Cardiac septum (tissue), 1 donor: ENCODE measurements at places on chromosomes 11 and 22.

DNA sequence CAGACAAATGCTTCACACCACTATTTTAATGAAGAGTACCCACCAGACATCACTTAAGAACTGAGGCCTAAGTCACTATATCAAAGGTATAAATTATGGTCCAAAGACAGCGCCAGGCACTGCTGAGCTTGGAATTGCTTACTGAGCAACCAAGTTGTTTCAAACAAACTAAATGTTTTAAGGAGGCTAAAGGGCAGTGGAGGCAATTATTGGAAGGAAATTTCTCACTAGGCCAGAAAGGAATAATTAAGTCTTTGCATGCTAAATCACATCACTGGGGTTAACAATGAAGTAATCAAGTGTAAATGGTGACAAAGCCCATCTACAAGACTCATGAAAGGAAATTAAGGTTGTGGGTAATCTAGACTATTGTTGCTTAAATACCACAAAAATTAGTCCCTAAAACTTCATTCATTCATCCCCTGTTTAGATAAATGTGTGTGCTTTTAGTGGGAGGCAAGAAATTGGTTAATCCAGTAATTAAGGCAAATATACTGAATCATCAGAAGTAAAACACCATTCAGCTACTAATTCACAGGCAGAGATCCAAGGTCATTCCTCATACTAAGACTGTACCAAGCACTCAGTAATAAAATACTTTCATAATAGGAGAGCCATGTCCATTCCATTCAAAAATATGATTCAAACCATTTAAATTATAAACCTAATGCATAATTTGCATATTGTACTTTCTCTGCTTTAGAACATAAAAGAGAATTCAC, 21.2 kb downstream of the LGR4 start:
- no peak for DNase-seq

GRCh38 chr11:35011389-35011788, 95.0 kb downstream of the PDHX start:
- no peak for DNase-seq

GRCh38 chr11:70472240-70472639, 73.9 kb downstream of the CTTN start:
- peak; percentile 58 for DNase-seq

GRCh38 chr11:110314366-110315095, 18.1 kb upstream of the RDX start:
- DNase-seq = no peak

- no peak for DNase-seq
These were observed 546.8 kb downstream of the ETS1 start for GRCh38 chr11:128040603-128041002.

DNA sequence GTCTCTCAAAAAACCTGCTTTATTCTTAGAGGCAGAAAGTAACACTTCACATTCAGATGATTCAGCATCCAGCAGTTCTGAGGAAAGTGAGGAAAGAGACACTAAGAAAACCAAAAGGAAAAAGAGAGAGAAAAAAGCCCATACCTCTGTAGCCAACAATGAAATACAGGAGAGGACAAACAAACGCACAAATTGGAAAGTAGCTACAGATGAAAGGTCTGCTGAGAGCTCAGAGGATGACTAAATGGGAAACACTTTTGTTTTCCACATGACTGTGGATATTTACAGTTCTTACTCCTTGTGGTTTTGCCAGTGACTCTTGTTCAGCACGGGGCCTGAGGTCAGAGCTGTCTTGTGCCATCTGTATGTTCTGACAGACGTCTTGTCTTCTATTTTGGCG, 3.8 kb downstream of the TIMM8B start:
- DNase-seq = no peak

GRCh38 chr11:34284811-34285481, 72.9 kb downstream of the ABTB2 start:
- no peak for DNase-seq

- DNase-seq = no peak
These were observed 79.8 kb upstream of the BLID start for GRCh38 chr11:122195790-122196189.

GRCh38 chr11:29019960-29020683, 911.9 kb downstream of the METTL15 start:
- no peak for DNase-seq

DNA sequence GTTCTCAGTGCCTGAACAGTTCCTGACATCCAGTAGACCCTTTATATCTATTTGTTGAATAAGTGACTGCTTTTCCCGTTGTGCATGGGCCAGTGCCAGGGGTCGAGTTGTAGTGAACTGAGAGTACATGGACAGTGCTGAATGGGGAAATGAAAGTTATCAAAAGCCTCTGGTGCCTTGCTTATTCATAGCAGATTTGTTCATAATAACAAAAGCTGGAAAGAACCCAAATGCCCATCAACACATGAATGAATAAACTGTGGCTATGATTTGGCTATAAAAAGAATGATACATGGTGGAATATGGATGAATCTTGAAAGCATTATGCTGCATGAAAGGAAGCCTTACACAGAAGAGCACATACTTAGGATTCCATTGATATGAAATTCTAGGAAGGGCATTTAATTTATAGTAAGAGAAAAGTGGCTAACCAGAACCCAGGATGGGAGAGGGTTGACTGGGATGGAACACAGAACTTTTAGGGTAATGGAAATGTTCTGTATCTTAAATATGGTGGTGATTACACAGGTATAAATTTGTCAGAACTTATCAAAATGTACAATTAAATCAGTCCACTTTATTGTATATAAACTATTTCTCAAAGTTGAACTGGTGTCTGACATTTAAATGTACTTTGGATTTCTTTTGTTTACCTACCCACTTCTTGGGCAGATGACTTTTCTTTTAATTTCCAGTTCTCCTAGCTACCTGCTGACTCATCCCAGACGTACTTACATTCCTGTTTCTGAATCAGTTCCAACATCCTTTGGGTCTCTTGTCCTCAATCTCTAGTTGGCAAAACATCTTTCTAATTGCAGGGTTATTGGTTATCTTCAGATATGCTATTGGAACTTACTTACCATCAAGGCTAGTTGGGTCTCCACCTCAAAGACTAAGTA, 42.8 kb downstream of the PACS1 start:
- no peak for DNase-seq

DNA sequence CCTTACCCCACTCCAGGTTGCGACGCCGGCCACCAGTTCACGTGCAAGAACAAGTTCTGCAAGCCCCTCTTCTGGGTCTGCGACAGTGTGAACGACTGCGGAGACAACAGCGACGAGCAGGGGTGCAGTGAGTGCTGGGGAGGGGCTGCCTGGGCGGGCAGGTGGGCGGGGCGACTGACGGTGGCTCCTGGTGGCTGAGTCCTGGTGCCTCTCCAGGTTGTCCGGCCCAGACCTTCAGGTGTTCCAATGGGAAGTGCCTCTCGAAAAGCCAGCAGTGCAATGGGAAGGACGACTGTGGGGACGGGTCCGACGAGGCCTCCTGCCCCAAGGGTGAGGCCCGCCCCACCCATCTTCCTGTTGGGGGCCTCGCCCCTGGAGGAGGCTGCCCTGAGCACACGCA, 38.7 kb downstream of the ST14 start:
- DNase-seq = no peak
